ENCODE measurements at places on chromosomes 1 and 21.

DNA sequence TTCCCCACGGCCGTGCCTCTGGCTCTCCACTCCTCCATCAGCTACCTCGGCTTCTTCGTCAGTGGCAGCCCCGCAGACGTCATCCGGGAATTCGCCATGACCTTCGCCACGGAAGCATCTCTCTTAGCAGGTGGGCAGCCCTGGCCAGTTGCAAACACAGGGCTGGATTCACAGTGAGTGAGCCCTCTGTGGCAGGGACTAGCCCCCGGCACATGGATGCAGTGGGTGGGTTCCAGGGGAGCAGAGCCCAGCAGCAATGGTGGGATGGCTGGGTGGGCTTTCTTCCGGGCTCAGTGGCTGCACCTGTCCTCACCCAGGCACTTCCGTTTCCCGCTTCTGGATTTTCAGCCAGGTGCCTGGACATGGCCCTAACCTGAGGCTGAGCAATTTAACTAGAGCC is 9.4 kb downstream of the UBASH3A start:
- DNase-seq = no peak

DNA sequence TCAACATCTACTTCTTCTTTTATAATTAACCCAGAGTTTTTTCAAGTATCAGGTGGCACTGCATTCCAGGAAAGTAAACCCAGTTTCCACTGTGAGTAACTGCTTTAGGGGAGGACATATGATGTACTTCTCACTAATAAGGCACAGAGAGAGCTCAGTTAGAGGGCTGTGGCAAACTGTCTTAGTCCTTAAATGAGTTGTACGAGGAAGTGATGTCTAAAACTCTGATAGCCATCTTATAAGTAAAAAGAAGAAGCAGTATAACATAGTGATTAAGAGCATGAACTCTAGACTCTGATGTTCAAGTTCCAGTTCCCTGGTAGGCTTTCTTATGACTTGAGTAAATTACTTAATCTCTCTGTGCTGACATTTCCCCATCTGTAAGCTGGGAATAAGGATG is 58.7 kb upstream of the PTGS2 start:
- no peak for DNase-seq

- DNase-seq = no peak
These were observed 1.1 kb downstream of the FALEC start for GRCh38 chr1:150516616-150517015.

DNA sequence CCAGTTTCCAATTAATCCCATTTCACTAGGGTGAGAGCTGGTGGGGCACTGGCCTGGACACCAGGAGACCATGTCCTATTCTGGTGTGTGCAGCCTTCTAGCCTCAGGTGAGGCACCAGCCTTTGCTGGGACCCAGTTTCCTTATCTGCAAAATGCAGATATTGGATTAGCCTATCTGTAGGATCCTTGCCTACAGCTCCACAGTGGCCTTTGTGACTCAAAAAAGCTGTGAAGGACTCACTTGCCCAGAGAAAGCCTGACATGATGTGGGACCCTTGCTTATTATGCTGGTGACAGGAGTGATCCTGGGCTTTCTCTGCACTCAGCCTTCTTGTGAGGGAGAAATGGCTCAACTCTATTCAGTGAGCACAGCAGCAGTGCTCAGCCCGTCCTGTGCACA is 32.3 kb downstream of the TENT5C start:
- no peak for DNase-seq

DNA sequence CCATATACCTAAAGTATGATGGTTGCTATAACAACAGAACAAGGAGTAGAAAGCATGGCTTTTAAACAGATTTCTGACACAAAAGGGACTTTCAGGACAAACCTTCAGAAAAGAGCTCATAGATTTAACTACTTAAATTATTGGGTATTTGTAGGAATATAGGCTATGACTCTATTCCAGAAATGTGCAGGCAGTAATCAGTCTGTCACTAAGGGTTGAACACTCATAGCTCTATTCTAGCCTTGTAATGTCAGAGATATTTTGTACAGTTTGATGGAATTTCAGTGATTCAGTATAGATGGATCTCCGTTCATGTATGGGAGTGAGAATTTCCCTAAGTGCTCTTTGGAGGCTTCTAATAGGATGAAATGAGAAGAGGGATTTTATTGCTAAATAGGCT is 82.8 kb downstream of the EXTL2 start:
- no peak for DNase-seq

DNA sequence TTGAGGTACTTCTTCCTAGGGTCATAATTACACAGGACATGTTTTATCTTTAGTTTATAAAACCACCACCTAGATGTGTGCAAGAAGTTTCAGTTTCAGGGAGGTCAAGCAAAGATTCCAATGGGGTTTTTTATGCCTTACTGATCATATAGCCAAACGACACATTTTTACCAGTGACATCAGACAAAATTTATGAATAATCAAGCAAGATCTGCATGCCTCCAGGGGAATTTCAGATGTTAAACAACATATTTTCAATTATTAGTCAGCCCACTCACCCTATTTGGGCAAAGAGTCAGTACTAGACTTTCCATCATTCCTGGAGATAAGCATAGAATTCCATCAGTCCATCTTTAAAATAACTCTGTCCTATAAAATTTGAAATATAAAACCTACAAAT is 867.4 kb downstream of the KCNT2 start:
- no peak for DNase-seq

GRCh38 chr1:101299141-101299540 is 62.3 kb downstream of the S1PR1 start:
- DNase-seq = no peak

DNA sequence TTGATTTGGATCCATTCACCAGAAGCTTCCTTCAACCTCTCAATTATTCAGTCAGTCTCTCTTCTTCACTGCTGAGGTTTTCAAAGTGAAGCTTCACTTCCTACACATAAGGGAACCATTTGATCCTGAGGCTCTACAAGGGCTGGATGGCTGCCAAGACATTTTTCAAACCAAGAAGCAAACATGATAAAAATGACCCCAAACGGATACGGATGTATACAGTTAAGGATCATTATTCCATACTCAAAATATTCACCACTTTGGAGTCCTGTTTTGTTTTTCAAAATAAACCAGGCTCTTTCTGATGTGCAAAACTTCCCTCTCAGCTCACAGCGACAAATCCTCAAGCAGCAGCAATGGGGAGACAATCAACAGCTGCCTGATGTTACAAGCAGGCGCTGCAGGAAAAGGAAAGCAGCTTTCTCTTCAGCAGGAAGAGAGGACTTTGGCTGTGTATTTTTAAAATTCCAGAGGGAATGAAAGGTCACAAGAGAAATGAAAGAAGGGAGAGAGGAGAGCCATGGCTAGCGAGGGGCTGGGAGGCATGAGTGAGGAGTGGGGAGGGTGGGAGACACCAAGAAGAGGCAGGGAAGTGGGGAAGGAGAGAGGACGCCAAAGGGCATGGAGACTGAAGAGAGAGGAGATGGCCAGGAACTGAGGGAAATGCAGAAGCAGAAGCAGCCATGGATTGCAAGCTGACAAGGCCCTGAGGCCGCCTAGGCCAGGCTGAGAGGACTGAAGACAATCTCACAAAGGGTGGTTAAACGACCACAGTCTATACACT is 145.4 kb downstream of the SLC45A1 start:
- no peak for DNase-seq

GRCh38 chr1:236029428-236029940 is 35.4 kb downstream of the NID1 start:
- no peak for DNase-seq

DNA sequence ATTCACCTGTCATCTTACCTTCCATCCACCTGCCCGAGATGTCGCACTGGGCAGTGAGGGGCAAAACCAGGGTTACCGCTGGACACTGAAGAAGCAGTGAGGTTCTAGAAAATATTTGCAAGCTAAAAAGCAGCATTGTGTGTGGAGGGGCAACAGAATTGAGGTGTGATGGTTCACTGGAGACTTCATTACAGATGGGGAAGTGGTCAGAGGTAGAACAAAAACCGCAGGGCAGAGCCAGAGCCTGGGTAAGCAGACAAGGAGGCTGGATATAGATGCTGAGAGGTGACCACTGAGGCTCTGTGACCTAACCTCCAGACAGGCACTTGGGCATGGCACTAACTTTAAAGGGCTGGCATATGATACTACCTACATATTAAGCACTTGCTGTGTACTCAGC is 363.9 kb upstream of the PROX1 start:
- DNase-seq = no peak

DNA sequence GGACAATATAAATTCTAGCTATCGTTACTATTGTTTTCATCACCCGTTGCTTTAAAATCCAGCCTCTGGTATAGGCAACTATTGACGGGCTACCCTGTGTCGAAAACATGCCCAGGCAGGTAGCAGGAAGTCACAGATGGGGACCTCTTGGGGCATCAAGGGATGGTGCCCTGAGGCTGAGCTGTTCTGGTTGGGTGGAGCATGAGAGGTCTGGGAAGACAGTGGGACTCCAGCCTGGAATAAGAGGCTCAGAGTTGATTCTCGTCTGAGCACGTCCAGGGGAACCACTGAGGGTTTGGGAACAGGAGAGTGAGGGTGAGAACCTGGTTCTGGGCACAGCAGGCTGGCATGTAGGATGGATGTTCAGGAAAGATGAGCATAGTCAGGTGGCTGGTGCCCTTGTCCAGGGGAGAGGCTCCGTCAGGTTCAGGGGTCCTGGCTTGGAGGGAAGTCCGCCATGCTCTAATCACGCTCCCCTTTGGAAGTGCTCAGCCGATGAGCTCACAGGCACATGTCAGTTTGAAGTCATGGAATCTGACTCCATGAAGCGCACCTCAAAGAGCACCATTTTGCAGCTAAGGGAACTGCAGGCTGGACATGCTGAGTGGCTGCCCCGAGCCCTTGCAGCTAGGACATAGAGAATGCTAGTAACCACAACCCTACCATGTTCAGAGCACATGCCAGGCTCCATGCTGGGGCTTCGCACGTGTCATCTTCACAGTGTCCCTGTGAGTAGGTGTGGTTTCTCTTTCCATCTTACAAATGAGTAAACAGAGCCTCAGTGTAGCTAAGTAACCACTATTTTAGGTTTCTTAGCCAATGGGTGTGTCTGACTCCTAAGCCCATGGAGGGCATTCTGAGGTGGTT is 21.0 kb downstream of the PCSK9 start:
- no peak for DNase-seq

DNA sequence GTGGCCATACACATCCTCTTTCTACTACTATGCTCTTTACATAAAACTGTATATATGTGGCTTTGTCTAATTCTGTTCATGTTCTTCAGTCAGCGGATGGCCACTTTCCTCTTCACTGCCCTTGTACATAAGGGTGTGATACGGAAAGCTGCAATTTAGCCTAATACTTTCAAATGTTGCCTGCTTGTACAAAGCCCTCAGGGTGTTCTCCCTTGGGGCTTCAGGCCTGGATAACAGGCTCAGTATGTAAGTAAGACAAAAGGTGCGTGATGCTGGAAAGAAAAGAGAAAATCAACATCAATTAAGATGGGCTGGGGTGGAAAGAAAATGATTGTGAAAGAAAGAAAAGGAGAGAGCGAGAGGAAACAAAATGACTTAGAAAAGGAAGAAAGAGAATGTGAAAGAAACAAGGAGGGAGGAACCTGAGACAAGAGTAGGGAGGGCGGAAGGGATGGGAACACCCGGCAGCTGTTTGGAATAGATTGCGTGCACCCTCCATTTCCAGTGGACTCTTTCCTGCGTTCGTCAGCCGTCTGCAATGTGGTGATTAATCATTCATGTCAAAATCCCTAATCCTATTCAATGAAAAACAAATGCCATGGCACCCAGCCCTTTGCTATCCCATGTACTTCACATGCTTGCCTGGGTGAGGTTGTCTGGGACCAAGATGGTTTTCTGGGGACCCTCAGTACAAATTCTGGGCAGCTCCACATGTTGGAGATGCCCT is 553.6 kb downstream of the NUF2 start:
- peak; percentile 8 for DNase-seq

DNA sequence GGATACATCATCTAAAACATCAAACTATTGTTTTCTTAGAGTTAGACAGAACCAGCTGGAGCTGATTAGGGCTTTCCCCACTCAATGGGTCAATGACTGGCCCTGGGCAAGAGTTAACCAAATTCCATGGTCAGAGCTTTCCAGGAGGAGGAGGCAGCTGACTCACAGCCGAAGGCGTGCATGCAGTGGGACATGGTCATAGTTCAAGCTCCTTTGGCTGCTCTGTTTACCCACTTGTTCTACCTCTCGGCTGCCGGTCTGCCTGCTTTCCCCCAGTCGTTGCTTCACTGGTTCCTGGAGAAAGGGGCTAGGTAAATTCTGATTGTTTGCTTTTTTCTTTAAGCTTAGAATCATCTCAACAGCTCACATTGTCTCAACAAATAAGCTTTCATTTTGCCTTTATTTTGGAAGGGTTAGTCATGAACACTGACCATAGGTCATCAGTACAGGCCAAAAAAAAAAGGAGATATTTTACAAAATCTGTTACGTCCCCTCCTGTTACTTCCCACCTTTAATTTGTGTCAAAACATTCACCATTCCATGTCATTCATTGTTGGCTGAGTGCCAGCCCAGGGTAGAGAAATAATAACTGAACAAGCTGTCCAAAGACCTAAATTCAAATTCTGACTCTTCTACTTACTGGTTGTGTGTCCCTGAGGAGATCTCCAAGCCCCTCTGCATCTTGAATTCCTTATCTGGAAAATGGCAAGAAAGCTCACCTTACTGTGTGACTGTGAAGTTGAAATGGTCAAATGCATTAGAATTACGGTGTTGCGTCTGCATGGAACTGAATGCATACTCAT is 12.0 kb downstream of the MAB21L3 start:
- DNase-seq = no peak

DNA sequence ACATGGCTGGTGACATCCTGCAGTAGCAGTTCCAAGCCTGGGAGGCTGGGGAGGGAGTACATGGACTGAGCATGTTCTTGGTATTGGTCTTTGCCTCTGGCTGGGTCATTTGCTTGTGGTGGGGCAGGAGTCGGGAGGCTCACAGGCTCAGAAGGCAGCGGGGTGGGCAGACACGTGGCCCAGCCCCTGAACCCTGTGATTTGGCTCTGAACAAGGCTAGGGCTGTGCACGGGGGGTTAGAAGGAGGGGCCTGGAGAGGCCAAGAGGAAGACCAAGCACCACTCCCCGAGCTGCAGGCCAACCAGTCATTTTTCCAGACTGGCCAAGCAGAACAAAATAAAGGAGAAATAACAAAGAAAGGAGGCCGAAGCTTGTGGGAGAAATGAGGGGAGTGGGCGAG is 9.7 kb upstream of the PRELP start:
- DNase-seq = no peak

- no peak for DNase-seq
These were observed 15.5 kb upstream of the MAP3K7CL start for GRCh38 chr21:29114765-29115500.

- DNase-seq = no peak
These were observed 12.3 kb downstream of the NCF2 start for GRCh38 chr1:183577897-183578465.

DNA sequence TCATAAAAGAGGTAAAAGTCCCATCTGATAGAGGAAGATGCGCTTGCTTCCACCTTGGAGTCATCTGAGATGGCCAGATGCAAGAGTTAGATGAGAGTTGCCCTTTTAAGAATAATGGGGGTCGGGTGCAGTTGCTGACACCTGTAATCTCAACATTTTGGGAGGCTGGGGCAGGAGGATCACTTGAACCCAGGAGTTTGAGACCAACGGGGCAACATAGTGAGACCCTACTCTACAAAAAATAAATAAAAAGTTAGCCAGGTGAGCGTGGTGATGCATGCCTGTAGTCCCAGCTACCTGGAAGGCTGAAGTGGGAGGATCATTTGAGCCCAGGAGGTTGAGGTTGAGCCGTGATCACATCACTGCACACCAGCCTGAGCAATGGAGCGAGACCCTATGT is 13.5 kb upstream of the TEDDM1 start:
- no peak for DNase-seq

Data from NCI-H1417 treated with DMSO at 0.1 percent for 48 hours (cell line).